ENCODE measurements at places on chromosomes 3 and 15.

DNA sequence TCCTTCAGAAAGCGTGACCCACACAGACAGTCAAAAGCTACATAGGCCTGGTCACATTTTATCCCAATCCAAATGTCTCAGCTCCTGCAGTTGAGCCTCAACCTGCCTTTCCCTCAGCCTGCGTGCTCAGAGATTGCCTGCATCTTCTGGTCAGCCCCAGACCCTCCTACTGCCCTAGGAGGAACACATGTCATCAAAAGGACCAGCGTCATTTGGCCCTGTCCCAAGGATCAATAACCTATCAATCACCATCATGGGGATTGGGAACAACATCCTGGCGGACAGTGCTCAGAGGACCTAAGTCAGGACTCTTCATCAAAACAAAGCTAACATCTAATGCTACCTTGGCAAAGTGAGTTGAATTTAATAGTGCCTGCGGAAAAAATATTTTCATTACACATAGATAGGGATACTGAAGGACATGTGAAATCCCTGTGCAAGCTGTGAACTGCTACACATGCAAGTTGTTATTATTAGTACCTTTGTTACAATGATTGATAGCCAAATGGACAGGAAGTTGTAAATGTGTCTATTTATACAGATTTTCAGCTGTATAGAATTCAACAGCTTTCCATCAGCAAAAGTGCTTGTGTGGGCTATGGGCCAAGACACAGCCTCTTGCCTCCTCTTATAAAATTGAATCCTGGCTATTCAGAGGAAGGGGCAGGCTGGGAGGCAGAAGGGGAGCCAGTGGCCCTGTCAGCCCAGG lies 47.7 kb downstream of the UMPS start:
- DNase-seq, result no peak

GRCh38 chr15:68700455-68701123 lies 120.1 kb downstream of the ANP32A start:
- peak; percentile 83 for DNase-seq

DNA sequence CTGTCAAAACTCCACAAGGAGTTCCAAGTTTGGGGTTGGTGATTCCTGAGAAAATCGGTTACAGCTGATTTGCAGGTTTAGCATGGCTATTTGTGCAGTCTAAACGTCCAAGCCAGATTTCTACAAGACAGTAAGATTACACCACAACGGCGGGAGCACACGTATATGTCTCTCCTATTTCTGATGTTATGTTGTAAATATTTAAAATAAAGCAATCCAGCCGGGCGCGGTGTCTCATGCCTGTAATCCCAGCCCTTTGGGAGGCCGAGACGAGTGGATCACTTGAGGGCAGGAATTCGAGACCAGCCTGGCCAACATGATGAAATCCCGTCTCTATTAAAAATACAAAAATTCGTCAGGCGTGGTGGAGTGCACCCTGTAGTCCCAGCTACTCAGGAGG lies 106.8 kb upstream of the IGF1R start:
- no peak for DNase-seq

GRCh38 chr3:35677797-35678196 lies 38.5 kb downstream of the ARPP21 start:
- peak; percentile 64 for DNase-seq

DNA sequence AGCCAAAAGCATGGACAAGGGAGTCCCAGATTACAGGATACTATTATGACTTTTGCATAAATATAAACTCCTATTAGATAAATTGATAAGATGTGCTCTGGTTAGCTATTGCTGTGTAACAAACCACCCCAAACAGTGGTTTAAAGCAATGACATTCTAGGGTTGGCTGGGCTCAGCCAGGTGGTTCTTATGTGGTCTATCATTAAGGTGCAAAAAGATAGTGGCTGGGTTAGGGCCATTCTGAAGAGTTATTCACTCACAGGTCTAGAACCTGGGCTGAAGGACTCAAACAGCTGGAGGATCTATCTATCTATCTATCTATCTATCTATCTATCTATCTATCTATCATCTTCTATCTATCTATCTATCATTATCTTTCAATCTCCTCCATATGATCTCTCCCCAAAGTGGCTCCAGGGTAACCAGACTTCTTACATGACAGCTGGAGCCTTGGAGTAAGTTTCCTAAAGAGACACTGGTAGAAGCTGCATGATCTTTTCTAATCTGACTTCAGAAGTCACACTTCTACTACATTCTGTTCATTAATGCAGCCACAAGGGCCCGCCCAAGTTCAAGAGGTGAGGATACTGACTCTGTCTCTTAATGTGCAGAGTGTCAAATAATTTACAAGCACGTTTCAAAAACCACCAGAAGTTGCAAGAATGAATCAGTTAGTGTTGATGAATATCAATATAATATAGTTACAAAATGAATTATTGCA lies 74.9 kb upstream of the XCR1 start:
- no peak for DNase-seq

- no peak for DNase-seq
Measured at GRCh38 chr3:10667269-10667668, 148.8 kb upstream of the SLC6A11 start.

GRCh38 chr15:79410237-79410636 lies 21.9 kb upstream of the MINAR1 start:
- DNase-seq, result no peak

GRCh38 chr3:127632035-127632820 lies 3.2 kb downstream of the PODXL2 start:
- DNase-seq, result peak; percentile 15

DNA sequence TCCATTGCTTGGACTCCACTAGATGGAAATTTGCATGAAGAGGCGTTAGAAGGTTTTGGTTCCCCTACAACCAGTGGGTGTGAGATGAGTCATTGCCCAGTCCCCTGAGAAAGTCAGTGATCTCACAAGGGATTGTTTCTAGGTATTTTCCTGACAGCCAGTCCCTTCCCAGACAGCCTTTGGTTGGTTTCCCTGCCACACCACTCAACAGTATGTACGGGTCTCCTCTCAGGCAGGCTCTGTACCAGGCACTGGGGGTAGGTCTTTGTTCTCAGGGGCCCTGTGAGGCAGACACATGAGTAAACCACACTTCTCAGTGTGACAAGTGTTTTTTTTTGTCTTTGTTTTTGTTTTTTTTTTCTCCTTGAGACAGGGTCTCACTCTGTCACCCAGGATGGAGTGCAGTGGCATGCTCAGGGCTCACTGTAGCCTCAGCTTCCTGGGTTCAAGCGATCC lies 4.0 kb downstream of the LAMP3 start:
- DNase-seq, result no peak

DNA sequence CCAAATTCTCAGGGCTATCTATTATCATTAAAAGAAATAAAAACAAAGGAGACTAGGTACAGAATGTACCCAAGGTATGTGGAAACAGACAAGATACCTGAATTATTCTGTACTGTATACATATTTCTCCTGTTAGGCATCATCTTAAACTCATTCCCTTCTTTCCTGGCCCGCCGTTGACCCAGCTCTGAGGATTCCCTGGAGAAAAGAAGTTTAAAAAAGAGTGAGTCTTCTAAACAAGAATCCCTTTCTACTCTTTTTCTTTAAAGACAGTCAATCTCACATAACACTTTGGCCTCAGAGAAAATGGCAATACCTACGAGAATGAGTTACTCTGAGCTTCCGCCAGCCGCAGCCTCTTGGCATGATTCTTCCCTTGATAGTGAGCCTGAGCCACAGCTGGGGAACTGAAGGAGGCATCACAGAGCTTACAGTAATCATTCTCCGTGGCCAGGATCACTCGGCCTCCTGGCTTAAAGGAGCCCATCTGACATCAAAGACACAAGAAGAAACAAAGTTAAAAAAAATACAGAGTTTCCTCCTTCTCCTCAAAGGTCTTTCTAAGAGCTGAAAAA lies 44.2 kb downstream of the ZMAT3 start:
- DNase-seq, result no peak

DNA sequence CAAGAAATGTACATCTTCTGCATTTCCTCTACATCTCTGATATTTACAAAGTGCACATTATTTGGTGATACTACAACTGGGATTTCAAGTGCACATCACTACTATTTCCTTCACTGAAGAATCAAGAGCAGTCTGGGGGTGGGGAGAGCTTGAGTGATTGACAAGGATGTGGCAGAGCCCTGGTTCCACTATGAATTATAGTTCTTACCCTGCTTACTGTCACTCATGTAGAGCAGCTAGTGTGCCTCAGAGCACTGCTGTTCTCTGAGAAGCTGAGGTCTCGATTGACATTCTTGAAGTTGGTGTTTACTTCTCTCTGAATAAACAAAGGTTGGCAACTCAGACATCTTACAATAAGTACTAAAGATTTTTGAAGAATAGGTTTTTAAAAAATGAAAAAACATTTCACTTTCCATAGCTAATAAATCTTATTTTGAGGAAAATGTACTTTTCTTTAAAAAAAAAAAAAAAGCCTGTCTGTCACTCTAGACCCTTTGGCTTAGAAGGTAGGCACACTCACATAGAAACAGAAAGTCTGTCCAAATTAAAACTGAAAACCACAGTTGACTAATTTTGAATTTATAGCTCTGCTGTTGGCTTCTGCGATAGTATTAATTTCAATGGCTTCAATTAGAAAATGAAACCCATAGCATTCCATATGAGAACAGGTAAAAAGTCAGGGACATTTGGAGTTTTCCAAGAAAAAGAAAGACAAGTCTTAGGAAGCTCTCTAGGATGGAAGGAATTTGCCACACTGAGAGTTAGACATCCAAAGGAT lies 5.6 kb downstream of the GREM1 start:
- DNase-seq, result no peak

- DNase-seq, result no peak
Measured at GRCh38 chr3:52852419-52852818, 17.6 kb upstream of the MUSTN1 start.

GRCh38 chr3:197907196-197907595 lies 42.8 kb upstream of the RPL35A start:
- DNase-seq, result no peak

- DNase-seq, result no peak
Measured at GRCh38 chr3:128166971-128167453, 13.7 kb downstream of the EEFSEC start.

GRCh38 chr3:9480265-9480664 lies 73.4 kb downstream of the LHFPL4 start:
- DNase-seq, result no peak

DNA sequence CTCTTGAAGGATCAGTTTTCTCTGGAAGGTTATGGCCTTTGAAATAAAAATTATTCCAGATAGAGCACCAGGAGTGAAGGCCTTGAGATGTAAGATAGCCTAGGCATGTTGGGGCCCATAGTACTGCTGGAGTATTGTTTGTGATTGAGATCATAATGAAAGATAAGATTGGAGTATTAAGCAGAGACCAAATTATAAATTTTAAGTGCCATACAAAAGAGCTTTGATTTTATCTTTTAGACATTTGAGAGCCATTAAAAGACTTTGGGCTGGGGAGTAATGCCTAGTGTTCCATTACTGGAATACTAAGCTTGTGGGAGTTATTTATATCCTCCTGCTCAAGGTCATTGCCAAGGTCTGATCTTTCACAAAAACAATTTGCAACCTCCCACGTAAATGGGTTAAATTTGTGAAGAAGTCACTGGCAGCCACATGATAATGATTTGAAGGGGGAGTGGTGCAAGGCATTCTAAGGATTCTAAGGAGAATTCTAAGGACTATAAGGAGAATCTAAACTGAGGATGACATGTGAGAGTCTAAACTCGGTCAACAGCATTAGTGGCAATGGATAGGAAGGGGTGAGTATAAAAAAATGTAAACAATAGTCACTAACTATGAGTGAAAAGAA lies 12.8 kb downstream of the ELL3 start:
- DNase-seq, result no peak

- DNase-seq, result no peak
Measured at GRCh38 chr15:92878593-92879053, 21.5 kb upstream of the CHD2 start.

DNA sequence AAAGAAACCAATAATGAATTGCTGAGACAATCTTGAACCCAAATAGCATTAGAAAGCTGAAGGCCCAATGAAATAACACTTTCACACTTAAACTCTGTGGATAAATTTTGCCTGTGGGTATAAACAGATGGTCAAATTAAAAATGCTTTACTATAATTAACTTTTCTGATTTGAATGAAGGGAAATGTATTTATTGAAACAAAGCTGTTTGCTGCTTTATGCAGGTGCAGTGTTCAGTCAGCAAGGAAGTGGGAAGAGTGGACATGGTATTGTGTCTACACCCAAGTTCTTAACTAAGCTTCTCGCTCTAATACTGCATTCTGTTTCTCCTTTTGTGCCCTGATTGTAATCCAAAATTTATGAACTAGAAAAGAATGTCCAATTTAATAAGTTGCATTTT lies 31.8 kb downstream of the NME9 start:
- no peak for DNase-seq

DNA sequence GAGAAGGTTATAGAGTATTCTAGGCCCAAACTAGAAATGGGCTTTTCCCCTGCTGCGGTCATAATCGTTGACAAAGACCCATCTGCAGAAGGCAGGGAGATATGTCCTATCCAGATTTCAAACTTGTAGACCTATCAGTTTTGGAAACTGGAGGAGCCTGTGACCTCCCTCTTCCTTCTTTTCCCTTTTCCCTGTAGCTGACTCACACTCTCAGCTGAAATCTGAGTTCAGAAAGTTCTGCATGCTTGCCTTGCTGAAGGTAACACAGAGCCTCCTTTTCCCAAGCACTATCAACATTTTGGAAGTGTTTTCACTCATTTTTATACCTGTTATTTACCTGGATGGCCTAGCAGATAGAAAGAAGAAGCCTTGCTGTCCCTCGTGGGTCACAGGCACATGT lies 59.1 kb upstream of the PSMD6 start:
- no peak for DNase-seq

GRCh38 chr15:80667936-80668335 lies 27.2 kb upstream of the ABHD17C start:
- no peak for DNase-seq

DNA sequence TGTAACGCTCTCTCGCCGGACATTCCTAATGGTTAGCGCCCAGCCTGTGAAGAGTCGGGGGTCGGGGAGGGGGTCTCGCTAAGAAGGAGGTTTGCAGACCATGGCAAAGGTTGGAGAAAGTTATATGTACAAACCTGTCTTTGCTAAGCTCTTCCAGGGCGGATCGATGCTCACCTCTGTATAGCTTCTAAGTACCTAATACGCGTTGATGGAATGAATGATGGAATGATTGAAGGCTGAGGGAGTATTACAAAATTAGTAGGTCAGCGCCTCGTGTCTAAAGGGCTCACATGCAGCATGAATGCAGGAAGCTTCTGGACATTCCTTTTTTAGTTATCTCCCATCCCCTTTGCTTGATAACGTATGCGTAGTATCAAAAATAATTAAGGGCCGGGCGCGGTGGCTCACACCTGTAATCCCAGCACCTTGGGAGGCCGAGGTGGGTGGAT lies 305 bp upstream of the KPNA1 start:
- no peak for DNase-seq

- no peak for DNase-seq
Measured at GRCh38 chr15:78103406-78104118, 11.2 kb downstream of the SH2D7 start.

DNA sequence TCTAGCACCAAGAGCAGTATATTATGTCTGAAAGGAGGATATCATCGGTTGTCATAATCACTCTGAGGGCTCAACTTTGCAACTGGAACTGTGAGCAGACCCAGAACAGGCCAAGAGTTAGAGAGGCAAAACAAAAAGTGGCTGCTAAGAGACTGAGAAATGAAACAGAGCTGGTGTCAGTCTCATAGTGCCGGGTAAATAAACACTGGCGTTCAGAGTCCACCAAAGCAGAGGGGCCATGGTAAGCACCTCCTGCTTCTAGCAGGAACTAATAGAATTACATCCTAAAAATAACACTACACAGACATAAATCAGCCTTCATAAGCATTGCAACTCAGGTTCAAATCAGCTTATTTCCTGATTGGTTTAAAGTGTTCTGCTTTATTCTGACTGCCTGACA lies 10.3 kb upstream of the IL12A start:
- no peak for DNase-seq

GRCh38 chr3:118480101-118480860 lies 554.4 kb downstream of the IGSF11 start:
- no peak for DNase-seq

GRCh38 chr3:133162670-133163305 lies 124.6 kb downstream of the TMEM108 start:
- peak; percentile 44 for DNase-seq
